ENCODE measurements at places on chromosomes 2 and 18.

- DNase-seq, result no peak
These were observed 2.8 kb upstream of the OTOS start for GRCh38 chr2:240143276-240143675.

DNA sequence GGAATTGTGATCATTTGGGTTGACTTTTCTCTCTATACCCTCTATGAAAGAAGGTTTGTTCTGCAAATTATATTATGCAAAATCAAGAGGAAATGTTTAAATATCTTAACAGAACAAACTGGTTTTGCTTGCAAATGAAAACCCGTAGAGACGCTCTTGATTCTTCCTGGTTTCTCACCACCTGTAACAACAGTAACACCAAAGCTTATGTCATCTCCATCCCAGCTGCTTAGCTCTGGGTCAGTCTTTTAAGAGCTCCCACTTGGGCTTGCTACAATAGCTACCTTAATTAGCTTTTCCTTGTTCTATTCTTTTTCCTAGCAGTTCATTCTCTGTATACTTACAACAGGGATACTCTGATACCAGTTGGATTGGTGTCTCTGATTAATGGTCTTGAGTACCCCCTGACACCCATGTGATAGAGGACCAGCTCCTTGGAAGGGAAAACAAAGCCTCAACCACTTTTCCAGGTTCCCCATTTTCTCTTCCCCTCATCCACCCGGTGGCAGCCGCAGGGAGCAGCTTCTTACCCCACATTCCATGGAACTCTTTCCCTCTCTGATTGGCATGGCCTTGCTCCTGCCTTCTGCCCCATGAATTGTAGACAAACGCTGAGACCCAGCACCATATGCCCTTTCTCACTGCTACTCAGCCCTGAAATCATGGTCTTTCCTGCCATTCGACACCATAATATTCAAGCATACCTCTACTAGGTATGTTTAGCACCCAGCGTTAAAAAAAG lies 27.7 kb downstream of the TMEM182 start:
- no peak for DNase-seq

GRCh38 chr18:34345738-34346137 lies 121.0 kb upstream of the NOL4 start:
- no peak for DNase-seq

DNA sequence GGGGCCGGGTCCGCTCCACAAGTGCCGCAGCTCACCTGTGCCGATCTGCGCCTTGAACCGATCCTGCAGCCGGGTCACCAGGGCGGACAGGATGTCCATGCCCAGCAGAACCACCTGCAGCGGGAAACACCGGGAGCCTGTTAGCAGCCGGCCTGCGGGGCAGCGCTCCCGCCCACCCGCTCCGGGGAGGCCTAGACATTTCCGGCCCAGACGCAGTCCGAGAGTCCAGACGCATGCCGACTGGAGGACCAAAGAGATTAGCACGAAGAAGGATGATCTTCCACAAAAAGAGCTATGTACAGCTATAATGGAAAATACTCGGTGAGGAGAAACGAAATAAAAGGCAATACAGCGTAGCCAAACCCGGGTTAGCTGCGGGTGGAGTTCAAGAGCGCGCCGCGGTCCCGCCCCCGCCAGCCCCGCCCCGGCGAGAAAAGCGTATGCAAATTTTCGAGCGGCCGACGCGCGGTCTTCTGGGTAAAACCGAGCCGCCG lies 421 bp upstream of the RNU4ATAC start:
- DNase-seq, result peak; percentile 79

DNA sequence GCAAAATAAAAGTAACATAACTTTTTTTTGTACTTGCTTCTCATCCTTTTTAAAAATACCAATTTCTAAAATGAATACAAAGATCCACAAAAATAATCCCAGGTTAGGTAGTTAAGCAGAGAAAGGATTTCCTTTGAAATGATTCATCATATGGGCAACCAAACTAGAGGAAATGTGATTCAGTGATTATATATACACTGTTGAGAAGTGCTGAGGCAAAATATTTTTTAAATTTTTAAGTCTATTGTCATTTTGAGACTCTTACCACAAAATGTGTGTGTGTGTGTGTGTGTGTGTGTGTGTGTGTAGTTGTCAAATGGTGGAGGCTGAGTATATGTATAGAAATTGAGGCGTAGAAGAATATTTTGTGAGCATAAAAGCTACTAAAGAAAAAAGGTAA lies 1075.3 kb downstream of the LRP1B start:
- DNase-seq, result no peak

DNA sequence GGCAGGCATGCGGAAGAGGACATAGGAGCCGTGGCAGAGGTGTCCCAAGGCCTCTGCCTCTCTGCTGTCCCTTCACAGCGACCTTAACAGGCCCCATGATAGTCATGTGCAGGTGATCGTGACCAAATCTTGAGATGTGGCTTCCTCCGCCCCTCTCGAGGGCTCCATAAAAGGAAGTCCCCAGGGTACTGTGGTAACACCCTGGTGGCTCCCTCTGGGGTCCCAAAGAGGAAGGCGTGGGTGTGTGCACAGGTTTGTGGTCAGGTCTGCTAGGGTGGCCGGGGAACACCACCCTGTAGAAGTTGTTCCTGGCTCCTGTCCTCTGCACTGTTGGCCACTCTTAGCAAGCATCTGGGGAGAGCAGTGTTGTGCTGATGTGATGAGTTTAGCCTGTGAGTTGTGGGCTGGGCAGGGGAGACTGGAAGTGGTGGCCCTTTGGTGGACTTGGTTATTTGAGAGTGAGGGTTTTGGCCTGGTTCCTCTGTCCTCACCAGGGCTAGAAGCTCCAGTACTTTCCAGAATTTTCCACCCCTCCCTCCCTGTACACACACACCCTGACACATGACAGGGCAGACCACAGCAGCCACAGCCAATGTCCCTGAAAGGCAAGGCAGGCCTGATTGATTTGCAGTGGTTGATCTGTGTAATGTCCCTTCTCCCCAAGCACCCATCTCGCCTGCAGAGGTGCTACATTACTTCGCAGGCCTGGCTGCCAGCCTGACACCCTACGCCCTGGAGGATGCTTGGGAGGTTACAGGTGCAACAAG lies 68.9 kb upstream of the BOD1L2 start:
- DNase-seq, result no peak

GRCh38 chr18:26471027-26471426 lies 77.3 kb downstream of the KCTD1 start:
- DNase-seq, result no peak

DNA sequence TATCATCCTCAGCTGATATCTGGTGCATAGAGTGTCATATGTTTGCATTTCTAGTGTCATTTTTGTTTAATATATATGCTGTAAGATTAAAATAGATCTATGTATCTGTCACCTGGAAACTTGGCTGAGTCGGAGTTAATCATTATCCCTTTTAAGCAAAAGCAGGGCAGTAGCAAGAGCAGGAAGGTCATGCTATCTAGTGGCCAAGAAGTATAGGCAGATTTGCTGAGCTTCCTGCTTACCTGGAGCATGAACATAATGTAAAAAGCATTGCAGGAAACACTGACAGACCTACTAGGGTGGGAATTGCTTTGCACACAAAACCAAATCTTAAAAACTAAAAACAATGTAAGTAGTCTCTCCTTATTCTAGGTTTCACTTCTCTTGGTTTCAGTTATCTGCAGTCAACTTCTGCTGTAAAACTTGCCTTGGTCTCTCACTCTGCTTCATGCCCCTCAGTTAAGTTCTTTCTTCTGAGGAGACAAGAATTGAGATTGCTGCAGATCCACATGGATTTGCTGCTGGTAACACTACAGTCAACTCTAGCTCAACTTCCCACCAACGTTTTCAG lies 295.3 kb downstream of the CDH7 start:
- no peak for DNase-seq

DNA sequence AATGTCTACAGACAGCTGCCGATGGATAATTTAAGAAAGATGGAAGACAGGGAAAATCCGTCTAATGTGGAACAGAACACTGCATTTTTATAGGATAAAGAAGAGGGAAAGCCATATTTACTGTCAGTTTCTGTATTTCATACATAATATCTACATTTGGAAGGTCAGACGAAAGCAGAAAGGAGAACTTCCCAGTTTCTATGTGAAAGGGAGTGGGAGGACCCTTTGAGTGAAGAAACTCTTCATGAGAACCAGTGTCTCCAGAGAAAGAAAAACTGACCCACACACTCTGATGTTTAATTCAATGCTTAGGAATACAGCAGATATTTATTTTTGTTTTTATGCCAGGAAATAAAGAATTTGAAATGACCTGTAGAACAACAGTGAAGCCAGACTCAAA lies 127.2 kb downstream of the CALCRL start:
- no peak for DNase-seq

GRCh38 chr2:183868153-183868552 lies 730.2 kb upstream of the ZNF804A start:
- no peak for DNase-seq

GRCh38 chr18:63951302-63951705 lies 2.2 kb downstream of the HMSD start:
- DNase-seq, result no peak

DNA sequence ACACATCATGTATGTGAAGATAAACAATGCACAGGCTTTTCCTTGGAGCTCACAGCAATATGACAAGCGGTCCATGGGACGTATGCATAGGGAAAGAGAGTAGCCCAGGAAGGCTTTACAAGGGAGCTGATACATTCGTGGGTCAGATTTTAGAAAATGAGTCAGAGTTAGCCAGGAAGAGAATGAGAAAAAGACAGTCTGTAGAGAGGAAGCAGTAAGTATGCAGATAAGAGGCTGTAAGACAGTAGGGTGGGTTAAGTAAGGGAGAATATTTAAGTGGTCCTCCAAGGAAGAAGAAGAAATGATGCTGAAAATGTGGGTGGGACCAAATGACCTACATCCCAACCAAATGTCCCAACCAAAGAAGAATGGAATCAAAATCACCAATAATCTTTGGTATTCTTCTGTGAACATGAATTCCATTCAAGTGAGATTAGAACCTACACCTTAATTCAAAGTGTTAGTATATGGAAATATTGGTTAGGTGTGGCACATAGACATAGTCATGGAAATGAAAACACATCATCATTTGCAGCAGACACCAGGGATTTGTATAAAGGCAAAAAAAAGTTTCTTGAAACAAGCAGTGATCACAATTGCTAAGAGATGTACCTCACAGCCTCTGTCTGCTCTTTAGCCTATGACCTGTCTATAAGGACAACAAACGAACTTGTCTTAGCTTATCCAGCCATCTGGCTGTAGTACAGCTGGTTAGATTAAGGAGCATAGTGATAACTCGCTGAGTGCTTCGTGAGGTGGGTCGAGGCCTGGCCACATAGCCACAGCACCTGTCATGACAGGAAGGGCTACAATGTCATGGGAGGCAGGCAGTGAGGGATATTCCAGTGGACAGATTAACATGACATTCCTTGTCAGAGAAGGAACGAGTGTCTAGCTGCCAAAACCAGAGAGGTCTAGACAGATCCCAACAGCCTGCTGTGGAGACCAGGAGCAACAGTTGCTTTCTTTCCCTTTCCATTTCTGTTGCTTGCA lies 133.6 kb downstream of the ALK start:
- DNase-seq, result no peak

- DNase-seq, result peak; percentile 71
These were observed 43.7 kb downstream of the MEX3C start for GRCh38 chr18:51153659-51154371.

DNA sequence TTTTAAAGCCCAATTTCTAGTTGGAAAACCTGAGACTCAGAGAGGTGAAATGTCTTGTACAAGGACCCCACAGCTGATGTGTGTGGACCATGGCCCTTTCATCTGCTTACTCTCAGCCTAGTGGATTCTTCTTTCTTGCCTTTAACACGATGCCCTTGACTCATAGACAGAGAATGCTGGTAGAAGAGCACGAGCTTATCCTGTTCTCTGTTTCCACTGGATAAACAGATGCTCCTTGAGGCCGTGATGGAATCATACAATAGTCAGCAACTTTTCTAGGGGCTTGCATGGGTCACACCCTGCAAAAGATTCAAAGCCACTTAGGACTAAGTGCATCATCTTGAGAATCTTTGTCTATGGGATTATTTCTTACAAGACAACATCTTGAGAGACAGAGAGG lies 50.9 kb downstream of the MYCN start:
- no peak for DNase-seq

- no peak for DNase-seq
These were observed 40.6 kb downstream of the SPC25 start for GRCh38 chr2:168849610-168850009.

- DNase-seq, result no peak
These were observed 102.0 kb downstream of the ZNF532 start for GRCh38 chr18:58966704-58967103.

DNA sequence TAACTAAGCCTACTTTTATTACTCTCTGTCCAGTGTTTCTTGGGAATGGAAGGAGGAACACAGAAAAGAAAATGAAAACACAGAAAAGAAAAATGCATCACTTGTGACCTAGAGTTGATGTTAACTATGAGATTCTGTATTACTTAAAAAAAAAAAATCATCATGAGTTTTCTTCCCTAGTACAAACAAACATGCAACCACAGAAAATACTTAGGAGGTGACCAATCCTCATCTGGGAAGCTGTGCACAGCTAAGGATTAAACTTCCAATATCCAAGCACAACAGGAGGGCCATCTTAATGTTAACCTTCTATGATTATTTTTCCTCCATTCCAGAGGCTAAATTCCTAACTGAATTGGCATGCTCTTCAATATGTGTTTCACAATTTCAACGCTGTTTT lies 1140.4 kb downstream of the LRP1B start:
- no peak for DNase-seq

DNA sequence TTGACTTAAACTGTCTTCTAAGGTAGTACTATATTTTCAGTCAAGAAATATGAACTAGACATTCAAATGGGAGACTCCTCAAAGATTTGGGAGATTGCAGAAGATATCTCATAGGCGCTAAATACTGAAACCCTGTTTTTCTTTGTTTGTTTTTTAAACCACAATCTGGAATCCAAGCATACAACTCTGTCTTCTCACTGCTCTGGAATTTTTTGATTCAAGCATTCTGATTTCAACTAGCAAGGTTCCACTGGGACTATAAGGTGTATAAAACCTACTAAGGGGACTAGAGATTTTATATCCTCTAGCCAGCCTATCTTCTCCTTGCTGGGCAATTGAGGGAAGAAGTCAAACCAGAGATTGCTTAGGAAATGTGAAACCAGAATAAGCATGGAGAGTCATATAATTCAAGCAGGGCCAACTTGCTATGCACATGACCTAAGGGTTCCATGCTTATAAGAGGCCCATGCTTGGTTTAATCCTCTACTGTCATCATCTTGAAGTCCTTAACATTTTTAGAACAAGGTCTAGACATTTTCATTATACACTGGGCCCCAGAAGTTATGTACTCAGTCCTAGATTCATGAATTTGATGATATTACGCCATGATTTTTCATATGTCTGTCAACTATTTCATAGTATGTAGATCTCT lies 405.5 kb downstream of the PARD3B start:
- DNase-seq, result no peak

- DNase-seq, result no peak
These were observed 22.3 kb downstream of the DTNB start for GRCh38 chr2:25651066-25651465.

- no peak for DNase-seq
These were observed 589.0 kb upstream of the ACVR2A start for GRCh38 chr2:147255812-147256211.

GRCh38 chr2:15926252-15926651 lies 14.1 kb upstream of the MYCN start:
- DNase-seq, result no peak

- DNase-seq, result no peak
These were observed 238.8 kb downstream of the TPGS2 start for GRCh38 chr18:36589857-36590543.
